Activated naive CD4-positive, alpha-beta T cell treated with anti-CD3 and anti-CD28 coated beads, Interleukin-2, amount 50 U/mL, for 72 hours (primary cell): ENCODE measurements at places on chromosomes 7 and 10. TPM values are rescaled to one million over a fixed set of nuclear protein-coding genes. Genes with fewer than 3 reads are reported as not detected.

The GTPBP4 gene
- total RNA-seq = 96.5 TPM

The LRRC27 gene
- total RNA-seq = 4.1 TPM

The NPY4R2 gene
- not detected for total RNA-seq

The MINDY3 gene
- total RNA-seq = 15.9 TPM

DNA sequence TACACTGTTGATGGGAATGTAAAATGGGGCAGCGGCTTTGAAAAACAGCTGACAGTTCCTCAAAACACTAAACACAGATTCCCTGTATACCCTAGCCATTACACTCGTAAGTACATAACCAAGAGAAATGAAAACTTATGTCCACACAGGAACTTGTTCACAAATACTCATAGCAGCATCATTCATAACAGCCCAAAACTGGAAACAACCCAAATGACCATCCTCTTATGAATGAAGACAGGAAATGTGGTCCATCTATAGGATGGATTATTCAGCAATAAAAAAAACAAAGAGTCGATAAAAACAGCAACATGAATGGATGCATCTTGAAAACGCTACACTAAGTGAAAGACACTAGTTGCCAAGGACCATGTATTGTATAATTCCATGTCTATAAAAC, 23.7 kb downstream of the NMT2 start:
- no peak for DNase-seq

- DNase-seq = peak; percentile 68
Observed at GRCh38 chr10:97542169-97543024, 30.2 kb upstream of the ANKRD2 start.

DNA sequence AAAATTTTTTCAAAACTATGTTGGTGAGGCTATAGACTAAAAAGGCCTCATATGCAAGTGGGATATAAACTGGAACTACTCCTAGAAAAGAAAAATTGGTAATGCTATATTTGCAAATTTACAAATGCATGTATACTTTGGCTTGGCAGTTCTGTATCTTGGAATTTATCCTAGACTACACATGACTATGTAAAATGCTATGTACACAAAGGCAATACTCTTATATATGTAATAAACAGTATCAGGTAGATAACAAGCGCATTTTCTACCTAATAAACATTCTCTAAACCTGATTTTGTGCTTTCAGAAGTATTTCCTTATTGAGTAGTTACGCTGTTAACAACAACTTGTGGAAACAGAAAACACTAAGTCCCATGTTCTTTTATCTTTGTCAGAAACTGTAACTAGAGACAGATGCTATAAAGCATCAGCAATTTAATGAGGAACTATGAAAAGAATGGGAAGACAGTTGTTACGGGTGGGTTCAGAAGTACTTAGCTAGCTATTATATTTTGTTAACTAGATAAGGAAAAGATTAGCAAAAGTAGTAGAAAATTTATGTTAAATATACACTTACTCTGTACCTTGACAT, 107.8 kb downstream of the ARHGAP12 start:
- no peak for DNase-seq

The TYW1B gene
- total RNA-seq = 2.1 TPM

- DNase-seq = no peak
Observed at GRCh38 chr7:115976651-115977050, 53.9 kb downstream of the TFEC start.

DNA sequence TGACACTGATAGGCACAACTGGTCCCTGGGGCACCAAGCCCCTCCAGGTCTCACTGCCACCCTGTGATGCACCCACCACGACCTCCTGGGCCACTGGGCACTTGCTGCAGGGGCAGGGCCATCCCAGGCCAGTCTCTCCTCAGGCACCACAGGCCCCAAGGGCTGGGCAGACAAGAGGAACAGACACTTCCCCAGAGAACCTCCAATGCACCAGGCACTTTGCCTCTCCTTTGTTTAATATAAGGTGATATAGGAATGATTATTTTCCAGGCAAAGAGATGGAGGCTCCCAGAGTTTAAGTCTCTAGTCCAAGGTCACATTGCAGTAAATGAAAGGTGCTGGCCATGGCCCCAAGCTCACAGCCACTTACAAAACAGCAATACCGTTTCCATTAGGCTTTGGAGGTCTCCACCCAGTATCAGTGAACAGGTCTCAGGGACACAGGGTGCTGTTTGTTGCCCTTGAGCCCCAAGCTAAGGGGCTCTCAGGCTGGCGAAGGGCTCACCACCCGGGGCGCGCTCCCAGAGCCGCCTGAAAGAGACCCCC, 4.5 kb downstream of the DEPP1 start:
- no peak for DNase-seq

- no peak for DNase-seq
Observed at GRCh38 chr10:7567911-7568620, 98.7 kb downstream of the ITIH5 start.

The ENTPD1 gene
- 1.4 TPM for total RNA-seq

The SEC23IP gene
- 71.0 TPM for total RNA-seq

The HOXA6 gene
- total RNA-seq = 0.31 TPM
